ENCODE measurements at places on chromosomes 3 and 15.

GRCh38 chr3:136075218-136075808, 109.8 kb downstream of the PPP2R3A start:
- peak; percentile 75 for DNase-seq

DNA sequence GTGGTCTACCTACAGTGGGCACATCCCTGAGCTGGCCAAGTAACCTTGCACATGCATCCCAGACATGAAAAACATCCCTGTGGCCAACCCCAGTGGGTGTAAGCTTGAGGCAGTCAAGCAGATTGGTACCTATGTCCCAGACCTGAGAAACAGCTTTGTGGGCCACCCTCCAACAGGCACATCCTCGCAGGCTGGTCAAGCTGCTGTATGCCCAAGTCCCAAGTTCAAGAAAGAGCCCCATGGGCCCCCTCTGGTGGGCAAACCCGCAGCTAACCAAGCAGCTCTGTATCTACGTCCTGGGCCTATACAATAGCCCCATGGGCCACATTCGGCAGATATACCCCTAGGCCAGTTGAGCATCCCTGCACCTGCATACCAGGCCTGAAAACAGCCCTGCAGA, 186.3 kb upstream of the GPR149 start:
- DNase-seq, result no peak

- no peak for DNase-seq
These were observed 67.3 kb downstream of the UBE2E2 start for GRCh38 chr3:23270423-23270822.

- no peak for DNase-seq
These were observed 247.2 kb downstream of the SHQ1 start for GRCh38 chr3:72601060-72601459.

All from activated CD4-positive, alpha-beta T cell treated with anti-CD3 and anti-CD28 coated beads for 48 hours (primary cell).